Forelimb muscle (tissue), 1 donor: ENCODE measurements at places on chromosomes 6 and 20. TPM values are rescaled to one million over a fixed set of nuclear protein-coding genes. Genes with fewer than 3 reads are reported as not detected.

Gene PRPH2
- polyA plus RNA-seq: 2.6 TPM

Gene PGC
- not detected for polyA plus RNA-seq

Gene TFAP2D
- polyA plus RNA-seq: not detected

Gene STMND1
- polyA plus RNA-seq: 0.34 TPM

Gene FAM83C
- not detected for polyA plus RNA-seq

GRCh38 chr6:30200551-30201281 lies 12.5 kb downstream of the TRIM26 start:
- no peak for DNase-seq

- no peak for DNase-seq
Observed at GRCh38 chr20:63941282-63942081, 14.7 kb downstream of the UCKL1 start.

DNA sequence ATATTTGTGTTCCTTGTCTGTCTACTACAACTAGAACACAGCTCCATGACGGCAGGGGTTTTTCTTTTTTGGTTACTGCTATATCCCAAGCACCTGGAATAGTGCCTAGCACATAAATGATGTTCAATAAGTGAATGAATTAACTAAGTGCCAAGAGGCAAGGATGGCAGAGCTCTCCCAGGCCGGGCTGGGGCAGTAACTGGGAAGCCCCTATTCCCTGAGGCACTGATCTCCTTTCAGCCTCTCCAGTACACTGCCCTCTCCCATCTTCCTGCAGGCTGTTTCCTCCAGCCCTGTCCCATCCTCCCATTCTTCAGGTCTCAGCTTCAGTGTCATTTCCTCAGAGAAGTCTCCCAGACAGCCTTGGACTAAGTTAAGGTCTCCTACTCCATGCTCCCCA lies 29.0 kb upstream of the SPDEF start:
- DNase-seq: no peak

- DNase-seq: no peak
Observed at GRCh38 chr20:63014710-63015109, 7.9 kb upstream of the BHLHE23 start.

DNA sequence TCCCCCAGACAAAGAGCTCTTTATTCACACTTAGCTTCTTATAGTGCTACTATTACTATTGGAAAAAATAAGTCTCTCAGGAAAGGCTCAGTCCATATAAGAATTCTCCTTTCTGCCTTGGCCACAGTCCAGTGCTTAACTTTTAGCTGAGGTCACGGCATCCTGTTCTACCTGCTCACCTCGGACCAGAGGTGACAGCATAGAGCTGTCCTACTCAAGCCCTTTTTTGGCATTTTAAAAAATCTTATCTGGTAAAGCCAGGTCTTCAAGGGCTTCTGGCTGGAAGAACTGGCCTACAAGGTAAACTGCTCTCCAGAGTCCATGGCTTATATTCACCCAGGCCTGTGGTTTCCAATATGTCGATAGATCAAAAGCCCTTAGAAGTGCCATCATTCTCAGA lies 109.7 kb downstream of the RCAN2 start:
- DNase-seq: no peak

- DNase-seq: no peak
Observed at GRCh38 chr20:60631585-60632287, 620.3 kb upstream of the CDH4 start.

GRCh38 chr20:40991181-40991889 lies 37.3 kb upstream of the TOP1 start:
- DNase-seq: no peak
